ENCODE measurements at places on chromosomes 16 and 17. TPM values are rescaled to one million over a fixed set of nuclear protein-coding genes. Genes with fewer than 3 reads are reported as not detected.
A peak's percentile ranks its signal among the peaks of the same experiment; 100 is the strongest.

WNK4 gene
- 0.18 TPM for total RNA-seq

TBC1D3I gene
- total RNA-seq: not detected

CACNA1G gene
- total RNA-seq: 4.2 TPM

IL17C gene
- not detected for total RNA-seq

MARVELD3 gene
- 0.23 TPM for total RNA-seq

GNG13 gene
- total RNA-seq: not detected

- no peaks in the 10 kb centered on the region for H3K4me1 ChIP-seq
- no peak overlapping the region for H3K4me3 ChIP-seq
- H3K27ac ChIP-seq: no peak overlapping the region
- no peak for DNase-seq
These were observed 7.1 kb downstream of the MINK1 start for GRCh38 chr17:4839965-4840892.

DNA sequence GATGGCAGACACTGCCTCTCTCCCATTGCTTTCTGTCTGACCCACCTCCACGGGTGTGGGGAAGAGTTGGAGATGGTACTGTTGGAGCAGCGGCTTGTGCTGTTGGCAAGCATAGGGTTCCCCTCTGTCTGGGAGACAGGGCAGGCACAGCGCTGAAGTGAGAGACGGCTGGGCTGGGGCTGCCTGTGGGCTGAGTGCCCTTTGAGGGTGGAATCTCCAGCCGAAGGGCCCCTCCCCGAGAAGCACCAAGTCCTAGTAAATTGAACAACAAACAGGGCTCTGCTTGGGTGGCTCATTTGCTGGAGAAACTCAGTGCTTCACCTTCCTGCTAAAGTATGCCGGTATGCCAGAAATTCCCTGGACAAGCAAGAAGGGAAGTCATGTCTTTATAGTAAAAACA is 79.7 kb downstream of the KSR1 start:
- H3K4me1 ChIP-seq: peaks cover 14% of the 10 kb centered on the region
- H3K36me3 ChIP-seq: no peaks in the 10 kb centered on the region
- no peak for DNase-seq
- H3K27ac ChIP-seq: no peak overlapping the region
- H3K4me3 ChIP-seq: no peak overlapping the region

GRCh38 chr17:43984521-43984920 is 19.9 kb upstream of the NAGS start:
- DNase-seq: no peak
- no peak overlapping the region for H3K27ac ChIP-seq
- H3K27me3 ChIP-seq: peaks cover 21% of the 10 kb centered on the region
- H3K4me3 ChIP-seq: no peak overlapping the region

DNA sequence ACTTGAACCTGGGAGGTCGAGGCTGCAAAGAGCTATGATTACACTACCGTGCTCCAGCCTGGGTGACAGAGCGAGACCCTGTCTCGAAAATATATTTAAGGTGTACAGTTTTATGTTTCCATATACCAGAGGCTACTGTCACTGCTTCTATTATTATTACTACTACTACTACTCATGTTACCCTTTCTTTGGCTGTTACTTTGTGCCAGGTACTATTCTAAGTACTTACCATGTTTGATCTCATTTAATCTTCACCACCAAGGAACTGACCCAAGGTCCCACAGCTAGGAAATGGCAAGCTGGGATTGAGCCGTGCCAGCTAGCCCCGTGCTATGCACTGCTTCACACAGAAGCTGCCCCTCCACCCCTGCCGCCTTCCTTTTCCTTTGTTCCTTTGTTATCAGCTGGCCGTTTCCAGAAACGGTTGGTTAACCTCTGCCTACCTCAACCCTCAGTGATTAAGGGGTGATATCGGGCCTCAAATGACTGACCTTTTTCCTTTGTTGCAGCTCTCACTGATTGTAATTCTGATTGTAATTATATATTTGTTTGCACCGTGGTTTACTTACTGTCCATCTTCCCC is 78.4 kb downstream of the ABCC1 start:
- H3K27ac ChIP-seq: no peak overlapping the region
- H3K4me1 ChIP-seq: no peaks in the 10 kb centered on the region
- H3K36me3 ChIP-seq: no peaks in the 10 kb centered on the region

GRCh38 chr16:73998707-73999106 is 297.9 kb upstream of the PSMD7 start:
- H3K27me3 ChIP-seq: no peaks in the 10 kb centered on the region
- H3K27ac ChIP-seq: no peak overlapping the region
- no peaks in the 10 kb centered on the region for H3K36me3 ChIP-seq
- H3K4me3 ChIP-seq: no peak overlapping the region
- H3K4me1 ChIP-seq: no peaks in the 10 kb centered on the region

- no peak for DNase-seq
- H3K4me1 ChIP-seq: no peaks in the 10 kb centered on the region
- H3K4me3 ChIP-seq: no peak overlapping the region
- no peaks in the 10 kb centered on the region for H3K27me3 ChIP-seq
These were observed 69.7 kb upstream of the DNAJA2 start for GRCh38 chr16:47043200-47043599.

- no peaks in the 10 kb centered on the region for H3K27me3 ChIP-seq
- no peaks in the 10 kb centered on the region for H3K36me3 ChIP-seq
- H3K4me3 ChIP-seq: no peak overlapping the region
- no peak for DNase-seq
These were observed 603.7 kb downstream of the MAF start for GRCh38 chr16:78996790-78997189.

DNA sequence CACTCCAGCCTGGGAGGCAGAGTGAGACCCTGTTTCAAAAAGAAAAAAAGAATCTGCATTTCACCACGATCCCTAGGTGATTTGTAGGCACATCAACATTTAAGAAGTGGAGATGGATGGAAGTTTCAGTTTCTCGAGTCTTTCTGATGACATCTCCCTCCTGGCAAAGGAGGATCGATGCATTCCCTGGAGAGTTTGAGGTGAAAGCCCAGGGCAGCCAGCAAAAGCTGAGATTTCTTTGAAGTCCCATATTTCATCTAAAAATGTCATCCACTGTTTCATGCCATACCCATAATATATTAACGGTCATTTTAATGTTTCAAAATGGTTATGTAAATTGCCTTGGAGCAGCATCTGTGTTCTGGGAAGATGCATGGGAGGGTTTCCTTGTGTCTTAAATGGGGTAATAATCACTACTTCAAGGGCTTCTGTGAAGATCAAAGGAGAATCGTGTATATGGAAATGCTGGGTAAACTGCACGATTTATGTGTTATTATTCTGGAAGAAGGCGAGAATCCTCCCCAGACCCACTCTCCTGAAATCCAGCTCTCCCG is 63.4 kb downstream of the KATNIP start:
- no peaks in the 10 kb centered on the region for H3K4me1 ChIP-seq
- DNase-seq: no peak
- no peak overlapping the region for H3K4me3 ChIP-seq
- no peaks in the 10 kb centered on the region for H3K36me3 ChIP-seq

DNA sequence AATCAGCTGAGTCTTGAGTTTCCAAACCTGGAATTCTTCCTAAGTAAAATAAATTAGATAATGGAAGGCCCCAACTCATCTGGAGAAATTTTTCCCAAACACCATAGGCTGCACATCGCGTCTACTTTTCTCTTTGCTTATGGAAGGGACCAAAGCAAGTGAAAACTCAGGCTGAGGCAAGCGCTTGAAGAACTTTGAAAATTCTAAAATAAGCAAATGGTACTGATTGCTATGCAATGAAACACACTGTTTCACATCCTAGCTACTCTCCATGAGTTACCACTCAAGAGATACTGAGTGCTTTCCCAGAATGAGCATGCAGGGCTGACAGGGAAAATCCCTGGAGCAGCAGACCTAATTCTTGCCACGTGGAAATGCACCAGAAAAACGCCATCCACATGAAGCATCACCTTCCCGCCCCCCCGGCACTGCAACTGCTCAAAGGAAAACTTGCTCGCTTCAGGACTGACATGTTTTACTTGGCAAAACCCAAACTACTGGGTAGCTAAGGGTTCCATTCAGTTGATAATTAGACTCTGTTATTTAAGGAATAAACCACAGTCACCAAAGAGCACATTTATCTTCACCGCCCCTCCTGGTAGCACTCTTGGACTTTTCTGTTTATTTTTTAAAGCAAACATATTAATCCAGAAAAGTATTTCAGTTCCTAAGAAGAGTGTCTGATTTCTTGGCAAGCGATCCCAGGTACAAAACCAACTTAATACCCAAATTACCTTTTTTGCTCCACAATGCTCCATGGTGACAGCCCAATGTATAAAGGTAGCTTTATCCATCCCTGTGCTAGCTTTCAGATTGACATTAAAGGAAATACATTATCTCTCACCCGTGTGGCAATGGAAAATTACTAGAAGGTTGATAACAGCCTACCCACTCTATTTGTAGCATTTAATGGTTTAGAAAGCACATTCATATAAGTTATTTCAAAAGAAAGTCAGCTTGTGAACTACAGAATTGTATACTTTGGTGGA is 62.5 kb downstream of the WDR59 start:
- H3K27me3 ChIP-seq: no peaks in the 10 kb centered on the region
- DNase-seq: no peak
- H3K4me1 ChIP-seq: no peaks in the 10 kb centered on the region

GRCh38 chr16:79838496-79839259 is 238.1 kb upstream of the MAF start:
- no peaks in the 10 kb centered on the region for H3K4me1 ChIP-seq
- no peak overlapping the region for H3K27ac ChIP-seq
- no peaks in the 10 kb centered on the region for H3K27me3 ChIP-seq

- peaks cover 18% of the 10 kb centered on the region for H3K4me1 ChIP-seq
- peak overlapping the region; percentile 64 for H3K27ac ChIP-seq
- H3K4me3 ChIP-seq: no peak overlapping the region
- H3K36me3 ChIP-seq: no peaks in the 10 kb centered on the region
- DNase-seq: peak; percentile 91
- H3K27me3 ChIP-seq: no peaks in the 10 kb centered on the region
These were observed 128.5 kb downstream of the PARN start for GRCh38 chr16:14501331-14502255.

GRCh38 chr17:73623818-73624217 is 20.4 kb downstream of the SDK2 start:
- DNase-seq: no peak
- H3K4me3 ChIP-seq: no peak overlapping the region
- peaks cover 16% of the 10 kb centered on the region for H3K4me1 ChIP-seq
- H3K27ac ChIP-seq: no peak overlapping the region
- no peaks in the 10 kb centered on the region for H3K27me3 ChIP-seq

DNA sequence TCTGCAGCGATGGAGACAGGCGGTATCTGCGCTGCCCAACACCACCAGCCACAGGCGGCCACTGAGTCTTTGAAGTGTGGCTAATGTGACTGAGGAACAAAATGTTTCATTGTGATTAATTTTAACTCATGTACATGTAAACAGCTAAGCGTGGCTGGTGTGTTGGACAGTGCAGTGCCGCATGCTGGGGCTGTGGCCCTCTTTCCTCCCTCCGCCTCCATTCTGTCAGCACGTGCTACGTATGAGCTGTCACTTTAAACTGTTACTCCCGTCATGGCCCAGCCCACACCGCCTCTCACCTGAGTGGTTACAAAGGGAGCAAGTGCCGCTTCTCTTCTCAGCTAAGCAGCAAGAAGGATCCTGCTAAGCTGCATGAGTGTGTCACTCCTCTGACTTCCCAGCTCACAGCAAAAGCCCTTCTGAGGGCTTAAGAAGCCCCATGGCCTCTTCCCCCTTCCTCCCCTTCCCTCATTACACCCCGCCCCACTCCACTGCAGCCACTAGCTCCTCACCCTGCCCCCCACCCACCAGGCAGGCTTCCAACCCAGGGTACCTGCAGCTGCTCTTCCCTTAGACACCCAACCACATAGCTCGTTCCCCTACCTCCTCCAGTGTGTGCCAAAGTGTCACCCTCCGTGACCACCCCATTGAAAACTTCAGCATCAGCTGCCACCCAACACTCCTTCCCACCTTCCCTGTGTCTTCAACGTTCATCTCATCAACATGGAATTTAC is 15.0 kb downstream of the HASPIN start:
- no peaks in the 10 kb centered on the region for H3K36me3 ChIP-seq
- no peak for DNase-seq
- H3K27me3 ChIP-seq: no peaks in the 10 kb centered on the region
- H3K27ac ChIP-seq: no peak overlapping the region

- no peak overlapping the region for H3K4me3 ChIP-seq
- H3K27ac ChIP-seq: no peak overlapping the region
- peaks cover 47% of the 10 kb centered on the region for H3K36me3 ChIP-seq
- DNase-seq: no peak
These were observed 51.1 kb downstream of the SF3B3 start for GRCh38 chr16:70574595-70575271.

- no peak overlapping the region for H3K4me3 ChIP-seq
- H3K27ac ChIP-seq: no peak overlapping the region
- no peaks in the 10 kb centered on the region for H3K4me1 ChIP-seq
- H3K27me3 ChIP-seq: no peaks in the 10 kb centered on the region
These were observed 165.7 kb downstream of the SHISA6 start for GRCh38 chr17:11406716-11407115.

- peaks cover 68% of the 10 kb centered on the region for H3K4me1 ChIP-seq
- H3K27me3 ChIP-seq: no peaks in the 10 kb centered on the region
- 0 out of 2 replicates have a peak overlapping the region, but pooled peaks have one; percentile 2 for H3K27ac ChIP-seq
- DNase-seq: peak; percentile 92
- peaks cover 8% of the 10 kb centered on the region for H3K36me3 ChIP-seq
These were observed 6.3 kb downstream of the TBC1D16 start for GRCh38 chr17:80029258-80029974.

DNA sequence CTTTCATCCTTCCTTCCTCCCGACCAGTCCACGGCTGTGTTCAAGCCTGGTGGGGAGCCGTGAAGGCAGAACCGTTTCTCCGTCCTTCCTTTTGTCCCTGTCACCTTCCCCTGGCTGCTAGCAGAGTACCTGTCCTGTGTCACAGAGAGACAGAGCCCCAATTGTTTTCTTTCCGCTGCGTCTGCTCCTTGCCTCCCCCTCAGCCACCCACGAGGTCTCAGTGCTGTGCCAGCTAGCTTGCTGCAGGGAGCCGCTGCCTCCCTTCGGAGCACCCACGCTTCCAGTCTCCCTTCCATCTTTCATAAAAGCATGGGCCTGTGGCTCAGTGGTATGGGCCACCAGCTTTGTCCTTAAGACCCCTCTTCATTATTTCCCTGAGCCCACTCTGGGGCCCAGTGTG is 62.2 kb downstream of the MPRIP start:
- peaks cover 10% of the 10 kb centered on the region for H3K36me3 ChIP-seq
- no peaks in the 10 kb centered on the region for H3K4me1 ChIP-seq
- DNase-seq: no peak
- H3K27ac ChIP-seq: no peak overlapping the region
- H3K4me3 ChIP-seq: no peak overlapping the region

- H3K4me3 ChIP-seq: no peak overlapping the region
- no peaks in the 10 kb centered on the region for H3K36me3 ChIP-seq
- DNase-seq: peak; percentile 15
- no peaks in the 10 kb centered on the region for H3K4me1 ChIP-seq
These were observed 11.7 kb upstream of the CNTNAP4 start for GRCh38 chr16:76265434-76266045.
